ENCODE measurements at places on chromosomes 12 and 14.

DNA sequence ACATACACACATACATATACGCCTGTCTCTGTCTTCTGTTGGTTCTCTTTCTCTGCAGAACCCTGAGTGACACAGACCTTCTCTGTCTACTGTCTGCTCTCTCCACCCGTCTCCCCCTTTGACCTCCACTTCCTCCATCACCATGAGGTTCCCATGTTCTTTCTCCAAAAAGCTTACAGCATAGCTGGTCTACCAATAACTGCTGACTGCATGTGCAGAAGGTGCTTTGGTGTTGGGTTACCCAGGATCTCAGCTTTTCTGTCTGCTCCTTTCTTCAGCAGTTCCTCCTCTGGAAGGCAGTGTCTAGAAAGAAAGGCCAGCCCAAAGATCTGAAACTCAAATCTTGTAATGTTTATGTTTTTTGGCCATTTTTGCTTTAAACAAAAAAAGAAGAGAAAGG lies 125.6 kb downstream of the SMOC1 start:
- DNase-seq, result no peak

- DNase-seq, result no peak
Measured at GRCh38 chr14:20493634-20494033, 11.7 kb upstream of the RNASE10 start.

GRCh38 chr14:85063747-85064146 lies 466.2 kb upstream of the FLRT2 start:
- no peak for DNase-seq

DNA sequence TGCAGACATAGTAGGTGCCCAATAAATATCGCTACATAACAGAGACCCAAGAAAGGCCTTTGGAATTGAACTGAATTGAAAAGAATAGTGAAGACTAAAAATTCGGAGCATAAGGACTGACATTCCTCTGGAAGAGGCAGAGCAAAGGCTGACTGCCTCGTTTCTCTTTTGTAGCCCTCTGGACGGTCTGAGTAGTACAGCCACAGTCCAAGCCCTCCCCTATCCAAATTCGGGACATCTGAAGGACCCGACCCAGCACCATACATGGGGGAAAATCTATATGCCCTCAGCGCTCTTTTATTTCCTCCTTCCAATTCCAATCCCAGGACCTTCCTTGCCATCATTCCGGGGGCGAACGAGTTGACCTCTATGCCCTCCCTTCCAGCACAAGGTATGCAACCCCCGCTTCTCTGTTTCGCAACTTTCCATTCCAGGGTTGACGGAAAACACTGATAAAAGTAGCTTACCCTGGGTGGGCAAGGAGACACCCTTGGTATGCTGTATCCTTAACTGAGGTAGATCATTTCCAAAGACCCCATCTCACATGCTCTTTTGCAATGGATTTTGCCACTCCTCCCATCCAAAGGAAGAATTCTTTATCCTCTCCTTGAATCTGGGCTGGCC lies 127.4 kb upstream of the MAP1LC3B2 start:
- DNase-seq, result no peak

- no peak for DNase-seq
Measured at GRCh38 chr12:131380965-131381705, 329.8 kb upstream of the SFSWAP start.

- no peak for DNase-seq
Measured at GRCh38 chr12:94435511-94435927, 24.1 kb downstream of the CEP83 start.

DNA sequence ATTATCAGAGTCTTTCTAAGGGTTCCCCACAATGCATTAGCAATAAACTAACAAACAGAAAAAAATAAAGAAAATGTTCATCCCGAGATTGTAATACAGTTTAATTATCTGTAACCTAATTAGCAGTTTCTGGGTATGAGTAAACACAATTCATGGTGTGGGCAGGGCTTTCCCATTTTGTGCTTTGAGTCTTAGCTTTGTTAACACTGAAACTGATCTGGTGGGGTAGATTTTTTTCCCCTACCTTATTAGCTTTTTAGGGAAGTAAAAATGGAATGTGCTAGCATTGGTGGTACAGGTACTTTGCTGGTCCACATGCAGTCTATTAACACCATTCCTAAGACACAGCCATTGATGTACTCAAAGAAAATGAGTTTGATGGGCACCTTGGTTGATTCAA lies 18.4 kb upstream of the KRR1 start:
- DNase-seq, result no peak

DNA sequence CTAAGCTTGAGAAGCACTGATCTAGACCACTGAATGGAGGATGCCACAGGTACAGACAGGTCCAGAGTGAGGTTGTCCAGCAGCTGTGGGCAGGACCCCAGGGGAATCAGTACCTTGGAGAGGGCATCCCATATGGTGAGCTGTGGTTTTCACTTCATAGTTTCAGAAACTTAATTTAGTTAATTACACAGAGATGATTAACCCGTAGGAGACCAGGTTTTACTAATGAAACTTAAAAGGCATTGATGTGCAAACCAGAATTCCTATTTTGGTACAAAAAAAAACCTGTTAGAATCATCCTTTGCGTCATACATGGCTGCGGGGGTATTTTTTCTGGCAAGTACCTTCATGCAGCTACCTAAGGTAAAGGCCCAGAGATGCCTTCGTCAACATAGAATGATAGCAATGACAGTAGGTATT lies 159.3 kb downstream of the DACT1 start:
- DNase-seq, result no peak

- DNase-seq, result no peak
Measured at GRCh38 chr12:84772281-84772680, 140.3 kb downstream of the SLC6A15 start.

DNA sequence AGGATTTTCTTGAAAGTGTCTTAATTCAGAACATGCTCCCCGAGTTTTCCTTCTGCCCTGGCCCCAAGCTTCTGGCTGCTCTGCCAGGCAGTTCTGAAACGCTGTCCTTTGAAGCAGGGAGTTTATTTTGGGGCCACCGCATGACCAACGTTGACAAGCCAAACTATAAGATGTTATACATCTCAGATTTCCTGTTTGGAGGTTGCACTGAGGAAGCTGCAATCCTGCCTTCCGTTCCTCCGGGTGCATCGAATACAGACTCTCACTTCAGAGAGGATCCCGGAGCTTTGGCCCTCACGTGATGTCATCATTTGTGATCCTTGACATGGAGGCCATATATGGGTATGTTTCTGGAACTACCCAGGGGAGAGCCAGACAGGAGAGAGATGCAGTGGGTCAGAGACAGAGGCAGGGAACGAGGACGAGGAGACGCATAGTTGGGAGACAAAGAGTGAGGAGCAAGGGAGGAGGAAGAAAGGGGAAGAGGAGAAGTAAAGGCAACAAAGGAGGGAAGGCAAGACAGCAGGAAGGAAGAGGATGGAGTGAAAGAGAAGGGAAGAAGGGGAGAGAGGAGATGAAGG lies at the start of gene ASB2:
Gene ASB2, minus strand, starts transcription at position 94 of the 581 bp plus-strand sequence. CDS start 12,031 bp downstream, outside the sequence.
- DNase-seq, result no peak

- DNase-seq, result no peak
Measured at GRCh38 chr12:115761784-115762183, 515.7 kb downstream of the MED13L start.

GRCh38 chr14:45284802-45285201 lies 31.8 kb upstream of the MIS18BP1 start:
- no peak for DNase-seq

DNA sequence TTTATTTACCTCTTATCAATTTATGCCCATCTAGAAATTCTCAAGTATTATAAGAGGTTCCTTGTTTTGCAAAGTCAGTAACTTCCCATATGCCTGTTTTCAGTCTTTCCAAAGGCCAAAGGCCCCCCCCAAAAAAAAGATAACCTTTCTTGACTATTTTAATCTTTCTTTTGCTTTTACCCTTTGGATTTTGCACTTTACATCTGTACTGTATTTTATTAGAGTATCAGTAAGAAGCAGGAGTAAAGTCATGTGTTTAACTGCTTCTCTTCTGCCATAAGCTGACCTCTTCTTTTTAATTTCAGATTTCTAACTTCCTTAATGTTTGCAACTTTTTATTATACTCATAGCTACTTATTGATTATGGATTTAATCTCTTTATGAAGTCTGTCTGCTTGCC lies 716.4 kb upstream of the NOVA1 start:
- no peak for DNase-seq

GRCh38 chr14:24297190-24297964 lies 2.2 kb downstream of the DHRS1 start:
- DNase-seq, result peak; percentile 18

DNA sequence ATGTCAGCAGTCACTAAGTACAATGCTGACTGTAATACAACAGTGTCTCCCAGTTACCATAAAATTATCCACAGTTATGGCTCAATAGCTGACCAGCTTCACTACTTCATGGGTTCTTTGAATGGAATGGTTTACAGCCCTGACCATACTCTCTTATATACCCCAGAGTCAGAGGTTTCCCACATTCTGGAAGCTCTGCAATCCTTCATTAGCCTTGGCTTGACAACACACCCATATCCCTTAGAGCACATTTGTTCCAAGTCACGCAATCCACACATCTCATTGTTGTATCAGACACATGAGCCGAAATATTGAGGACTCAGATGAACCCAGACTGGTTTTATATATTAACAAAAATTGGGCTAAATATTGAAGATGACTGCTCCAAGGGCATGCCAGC lies 209.4 kb upstream of the PLXNC1 start:
- DNase-seq, result no peak

DNA sequence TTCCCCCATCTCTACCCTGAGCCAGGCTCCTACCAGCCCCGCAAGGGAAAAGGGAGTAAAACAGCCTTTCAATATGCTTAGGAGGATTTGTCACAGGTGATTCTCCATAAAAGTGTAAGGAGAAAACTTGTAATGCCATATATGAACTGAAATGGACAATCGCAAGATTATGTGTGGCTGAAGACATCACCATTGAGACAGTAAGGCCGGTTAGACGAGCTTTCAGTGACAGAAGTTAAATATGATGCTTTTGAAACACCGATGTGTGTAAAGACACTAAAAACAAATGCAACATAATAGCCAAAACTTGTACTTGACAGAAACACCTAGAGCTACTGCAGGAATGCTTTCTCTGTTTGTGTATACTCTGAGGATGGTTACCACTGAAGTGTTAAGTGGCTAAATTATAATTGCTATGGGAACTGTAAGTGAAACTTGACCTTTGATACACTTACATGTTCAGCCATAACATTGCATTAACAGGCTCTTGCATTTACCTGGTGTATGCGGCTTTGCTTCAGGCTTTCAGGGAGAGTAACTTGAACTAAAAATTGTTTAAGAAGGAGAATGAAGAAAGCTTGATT lies 42.3 kb downstream of the FAR2 start:
- no peak for DNase-seq

GRCh38 chr14:22986508-22987054 lies 4.2 kb upstream of the AJUBA start:
- peak; percentile 55 for DNase-seq

DNA sequence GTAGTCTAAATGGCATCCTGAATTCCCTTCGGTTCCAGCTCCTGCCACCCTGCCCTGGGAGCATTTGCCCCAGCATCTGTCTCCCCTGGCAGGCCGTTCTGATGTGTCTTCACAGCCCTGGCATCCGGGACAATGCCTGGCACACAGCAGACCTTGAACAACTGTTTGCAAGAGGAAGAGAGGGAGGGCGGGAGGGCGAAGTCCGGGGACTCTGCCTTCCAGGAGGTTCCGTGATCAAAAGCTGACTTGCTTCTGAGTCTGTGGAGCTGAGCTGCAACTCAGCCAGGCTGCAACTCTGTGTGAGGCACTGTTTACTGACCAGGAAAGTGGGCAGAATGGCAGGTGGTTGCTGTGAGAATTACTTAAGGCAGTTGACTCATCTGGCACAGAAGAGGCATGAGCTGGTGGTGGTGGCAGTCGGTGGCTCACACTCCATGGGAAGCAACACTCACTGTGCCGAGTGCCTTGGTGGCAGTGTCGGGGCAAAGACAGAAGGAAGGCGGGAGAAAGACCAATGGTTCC lies 61.1 kb upstream of the DLK1 start:
- DNase-seq, result no peak

DNA sequence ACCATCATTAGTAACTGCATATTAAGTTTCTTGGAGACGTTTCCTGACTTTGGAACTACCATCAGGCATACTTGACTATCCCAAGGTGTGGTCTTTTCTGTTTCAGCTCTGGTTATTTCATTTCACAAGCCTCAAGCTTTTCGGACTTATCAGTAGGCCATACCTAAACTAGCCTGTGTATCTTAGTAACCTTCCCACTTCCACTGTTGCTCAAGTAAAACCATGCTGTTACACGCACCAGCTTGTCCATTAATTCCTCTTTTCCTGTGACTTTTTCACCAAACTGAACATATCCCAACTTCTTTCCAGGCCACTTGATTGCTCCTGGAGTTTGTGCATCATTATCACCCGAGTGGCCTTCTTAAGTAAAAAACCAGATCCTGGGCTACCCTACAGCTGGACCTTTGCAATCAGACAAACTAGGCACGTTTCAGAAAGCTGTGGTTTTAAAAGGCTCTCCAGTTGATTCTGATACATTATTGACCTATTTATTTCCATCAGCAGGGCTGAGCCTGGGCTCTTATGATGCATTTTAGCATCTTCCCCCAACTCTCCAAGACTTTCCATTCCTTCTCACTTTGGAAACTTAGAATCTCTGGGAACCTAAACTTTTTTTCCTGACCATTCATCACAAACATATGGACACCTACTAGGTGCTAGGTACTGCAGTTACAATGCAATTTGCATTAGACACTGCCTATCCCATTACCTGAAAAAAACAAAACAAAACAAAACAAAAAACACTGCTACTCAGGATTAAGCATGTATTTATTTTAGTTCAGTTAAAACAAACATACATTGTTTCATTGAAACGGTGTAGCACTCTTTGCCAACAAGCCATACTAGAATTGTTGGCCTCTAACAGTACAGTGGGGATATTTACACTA lies 14.9 kb downstream of the SLC38A2 start:
- no peak for DNase-seq

GRCh38 chr14:88049936-88050335 lies 45.0 kb downstream of the GPR65 start:
- no peak for DNase-seq

DNA sequence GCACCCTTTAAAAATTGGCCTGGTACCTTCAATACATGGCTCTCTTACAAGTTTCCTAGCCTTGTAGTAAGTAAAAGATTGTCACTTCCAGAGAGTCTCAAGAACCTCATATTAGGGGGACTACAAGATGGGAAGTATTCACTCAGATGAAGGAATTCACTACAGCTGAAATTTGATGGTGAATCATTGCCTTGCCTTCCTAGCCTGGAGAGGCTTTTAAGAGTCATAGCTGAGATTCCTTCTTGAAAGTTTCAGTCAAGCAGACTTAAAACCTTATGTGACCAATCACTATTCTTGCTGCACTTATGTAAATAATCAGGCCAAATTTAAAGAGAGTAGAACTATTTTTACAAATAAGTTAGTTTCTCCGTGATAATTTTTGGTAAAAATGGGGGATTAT lies 451.6 kb downstream of the TRHDE start:
- no peak for DNase-seq
